ENCODE measurements at places on chromosomes 4 and X.

DNA sequence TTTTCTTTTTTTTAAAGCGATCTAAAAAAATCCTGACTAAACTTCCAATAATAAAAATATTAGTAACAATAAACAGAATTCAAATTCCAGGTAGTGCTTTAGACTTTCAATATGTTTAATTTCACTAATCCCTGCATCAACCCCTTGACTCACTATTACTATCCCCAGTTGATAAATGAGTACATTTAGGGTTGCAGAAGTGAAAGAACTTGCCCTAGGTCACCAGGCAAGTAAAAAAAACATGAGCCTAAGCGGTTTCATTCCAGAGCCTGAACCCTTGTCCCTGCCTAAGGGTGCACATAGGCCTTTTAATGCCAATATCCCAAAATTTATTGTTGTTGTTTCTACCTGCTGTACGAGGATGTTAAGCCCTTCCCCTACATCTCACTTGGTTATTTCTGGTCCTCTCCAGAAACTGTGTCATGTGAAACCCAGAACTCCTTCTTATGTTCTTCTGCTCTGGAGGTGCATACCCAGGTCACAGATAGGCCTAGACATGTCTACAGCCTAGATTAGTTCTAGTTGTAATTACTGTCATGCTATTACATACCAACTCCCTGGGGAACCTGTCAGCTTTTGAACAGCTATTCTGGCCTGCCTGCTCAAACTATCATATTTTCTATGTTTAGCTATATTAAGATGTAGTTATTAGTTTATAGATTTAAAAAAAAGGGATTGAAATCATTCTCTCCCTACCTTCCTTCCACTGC, 244.5 kb upstream of the PITX2 start:
- DNase-seq = no peak

DNA sequence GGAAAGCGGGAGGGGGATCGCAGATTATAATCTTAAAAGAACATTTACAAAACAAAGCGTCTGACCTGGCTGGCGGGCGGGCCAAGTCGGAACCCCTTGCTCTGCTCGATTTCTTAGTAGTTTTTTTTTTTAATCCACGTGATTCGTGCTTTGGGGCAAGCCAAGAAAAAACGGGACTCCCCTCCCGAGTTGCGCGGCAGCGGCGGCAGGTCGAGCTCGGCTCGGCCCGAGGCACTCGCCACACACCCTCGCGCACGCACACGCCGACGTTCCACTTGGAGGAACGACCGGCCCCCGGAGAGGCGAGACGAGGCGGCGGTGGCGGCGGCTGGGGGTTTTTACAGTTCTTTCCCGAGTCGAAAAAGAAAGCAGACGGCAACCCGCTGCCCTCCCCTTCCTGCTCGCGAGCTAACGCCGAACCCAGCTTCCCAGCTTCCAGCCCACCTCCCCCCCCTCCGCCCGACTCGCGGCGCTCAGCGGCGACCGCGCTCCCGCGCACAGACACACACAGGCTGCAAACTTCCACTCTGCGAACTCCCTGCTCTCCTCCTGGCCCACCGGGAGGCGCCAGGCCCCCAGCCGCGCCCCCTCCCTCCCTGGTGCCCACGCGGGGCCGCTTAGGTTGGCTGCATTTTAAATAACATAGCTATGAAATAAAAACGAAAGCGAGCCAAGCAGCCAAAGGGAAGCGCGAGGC, 1.2 kb downstream of the BCOR start:
- peak; percentile 63 for DNase-seq

DNA sequence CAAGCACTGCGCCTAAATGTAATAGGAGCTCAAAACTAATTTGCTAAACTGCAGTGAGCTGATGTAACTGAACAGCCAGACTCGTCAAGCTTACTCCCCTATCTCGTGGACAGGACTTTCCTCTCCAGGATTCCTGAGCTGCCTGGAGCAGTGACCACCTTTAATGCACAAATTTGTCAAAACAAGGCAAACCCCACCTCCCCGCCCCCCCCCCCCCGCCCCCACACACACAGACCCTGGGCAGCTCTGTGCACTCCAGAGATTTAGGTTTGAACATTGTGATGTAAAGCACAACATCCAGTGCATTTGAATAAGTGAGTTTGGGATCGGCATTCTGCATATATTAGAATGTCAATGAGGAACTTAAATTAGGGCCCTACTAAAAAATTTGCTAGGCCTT, 77.7 kb upstream of the DHX15 start:
- no peak for DNase-seq

- no peak for DNase-seq
These were observed 33.1 kb upstream of the CYP4V2 start for GRCh38 chr4:186158021-186158813.

DNA sequence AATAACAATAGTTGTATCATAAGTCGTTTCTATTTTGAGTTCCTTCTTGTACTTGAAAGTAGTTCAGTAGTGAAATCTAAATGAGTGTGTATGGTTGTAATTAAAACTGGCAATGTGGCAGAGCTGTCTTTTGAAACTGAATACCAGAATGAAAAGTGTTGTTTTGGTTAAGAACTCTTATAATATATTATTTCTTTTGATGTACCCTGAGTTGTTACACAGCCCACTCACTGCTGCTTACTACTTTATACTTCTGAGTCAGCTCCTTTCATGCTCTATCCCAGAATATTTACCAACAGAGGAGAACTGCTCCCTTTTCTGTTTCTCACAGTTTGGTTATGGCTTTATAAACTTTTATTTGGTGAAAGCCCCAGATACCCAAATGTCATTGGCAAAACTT, 28.8 kb downstream of the FAM199X start:
- DNase-seq = no peak

DNA sequence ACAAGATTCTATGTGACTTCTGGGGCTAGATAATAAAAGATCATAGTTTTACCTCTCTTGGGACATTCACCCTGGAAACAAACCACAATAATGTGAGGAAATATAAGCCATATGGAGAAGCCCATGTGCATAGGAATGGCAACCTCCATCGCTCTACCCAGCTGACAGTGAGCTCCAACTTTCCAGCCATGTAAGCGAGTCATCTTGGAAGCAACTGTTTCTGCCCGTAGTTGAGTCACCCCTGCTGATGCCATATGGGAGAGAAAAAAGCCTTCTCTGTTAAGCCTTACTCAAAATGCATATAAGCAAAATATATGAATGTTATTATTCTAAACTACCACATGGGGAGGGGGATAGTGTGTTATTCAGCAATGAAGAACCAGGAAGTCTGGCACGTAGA, 31.4 kb upstream of the RELL1 start:
- DNase-seq = peak; percentile 35

GRCh38 chr4:82957045-82957444, 53.6 kb downstream of the LIN54 start:
- DNase-seq = no peak

DNA sequence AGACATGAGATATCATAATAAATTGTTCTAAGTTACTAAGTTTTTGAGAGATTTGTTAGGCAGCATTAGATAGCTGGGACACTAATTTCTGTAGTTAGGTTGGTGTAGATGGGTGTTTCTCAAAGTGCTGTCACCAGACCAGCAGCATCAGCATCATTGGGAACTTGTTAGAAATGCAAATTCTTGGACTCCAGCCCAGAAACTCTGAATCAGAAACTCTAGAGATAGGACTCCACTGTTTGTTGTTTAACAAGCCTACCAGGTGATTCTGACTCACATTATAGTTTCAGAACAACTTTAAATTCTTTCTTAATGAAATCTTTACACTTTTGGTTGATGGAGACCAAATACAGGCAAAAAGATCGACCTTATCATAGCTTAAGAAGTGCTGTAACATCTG, 173.7 kb downstream of the PABPC4L start:
- no peak for DNase-seq

DNA sequence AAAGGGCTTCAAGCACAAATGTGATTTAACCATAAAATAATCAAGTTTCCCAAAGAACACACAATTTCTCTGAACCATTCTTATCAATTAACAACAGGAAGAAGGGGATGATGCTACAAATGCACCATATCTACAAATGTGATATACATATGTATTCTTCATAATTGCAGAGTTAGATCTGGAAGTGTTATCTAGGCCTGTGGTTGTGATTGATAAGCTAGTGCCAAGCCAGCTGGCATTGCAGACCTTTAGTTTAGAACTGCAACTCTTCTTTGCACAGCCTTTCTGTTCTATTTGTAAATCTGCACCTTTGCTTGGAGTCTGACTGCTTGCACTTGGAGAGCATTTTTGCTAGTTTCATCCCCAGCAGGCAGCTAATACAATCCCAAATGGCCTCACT, 145.5 kb upstream of the NPY2R start:
- DNase-seq = no peak

DNA sequence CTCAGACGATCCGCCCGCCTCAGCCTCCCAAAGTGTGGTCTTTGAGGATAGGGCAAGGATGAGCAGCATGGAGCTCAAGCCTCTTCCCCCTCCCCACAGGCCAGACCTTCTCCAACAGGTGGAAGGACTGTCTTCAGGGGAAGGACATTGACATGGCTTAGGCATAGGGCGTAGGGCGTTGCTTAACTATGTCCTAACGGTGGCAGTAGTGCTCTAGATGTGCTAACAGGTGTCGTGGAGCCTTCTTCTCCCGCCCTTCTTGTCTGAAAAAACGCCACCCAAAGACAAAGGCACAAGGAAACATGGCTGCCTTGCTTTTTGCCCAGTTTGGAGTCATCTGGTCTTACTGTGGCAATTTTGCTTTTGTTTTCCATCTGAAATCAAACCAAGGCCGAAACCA, 219.8 kb downstream of the OR13H1 start:
- DNase-seq = peak; percentile 25

DNA sequence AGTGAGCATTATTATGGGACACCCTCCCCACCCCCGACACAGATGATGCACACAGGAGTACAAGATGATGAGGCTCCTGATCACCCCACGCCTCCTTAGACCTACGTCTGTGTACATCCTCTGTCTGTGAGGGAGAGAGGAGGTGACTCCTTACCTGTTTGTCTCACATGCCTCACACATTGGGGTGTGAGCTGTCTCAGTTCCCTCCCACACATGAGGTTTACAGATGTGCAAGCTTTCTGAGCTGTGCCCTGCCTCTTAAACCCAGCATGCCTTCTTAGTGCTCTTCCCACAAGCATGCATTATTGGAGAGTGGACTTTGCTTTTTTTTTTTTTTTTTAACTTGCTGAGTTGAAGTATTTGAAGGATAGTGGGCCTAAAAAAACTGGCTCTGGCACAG, 76.7 kb downstream of the CLCN5 start:
- no peak for DNase-seq

DNA sequence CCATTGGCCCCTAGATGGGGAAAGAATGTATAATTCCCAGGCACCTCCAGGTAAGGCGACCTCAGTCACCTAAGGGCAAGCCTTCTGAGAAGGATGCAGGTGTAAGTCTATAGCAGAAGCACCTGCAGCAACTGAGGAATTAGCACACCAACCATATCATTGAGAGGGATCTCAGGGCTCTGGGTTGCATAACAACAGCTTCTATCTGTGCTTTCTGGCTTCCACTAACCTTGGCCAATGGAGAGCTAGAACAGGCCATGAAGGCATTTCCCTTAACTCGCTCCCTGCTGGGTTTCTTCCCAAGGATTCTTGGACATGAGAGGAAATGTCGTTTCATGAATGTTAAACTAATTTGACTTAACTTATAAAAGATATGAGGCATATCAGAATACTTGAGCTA, 177.8 kb upstream of the GK2 start:
- no peak for DNase-seq

DNA sequence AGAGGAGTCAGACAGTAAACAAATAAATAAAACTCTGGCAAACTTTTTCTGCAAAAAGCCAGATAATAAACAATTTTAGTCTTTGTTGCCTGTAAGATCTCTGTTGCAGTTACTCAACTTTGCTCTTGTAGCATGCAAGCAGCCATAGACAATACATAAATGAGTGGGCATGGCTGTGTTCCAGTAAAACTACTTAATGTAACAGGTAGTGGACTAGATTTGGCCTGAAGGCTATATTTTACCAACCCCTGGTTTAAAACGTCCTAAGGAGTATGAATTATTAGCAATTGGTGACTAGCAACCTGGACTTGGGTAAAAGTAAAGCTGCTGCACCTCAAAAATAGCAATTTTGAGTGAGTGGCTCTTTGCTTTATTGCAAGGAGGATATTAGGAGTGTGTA, 30.9 kb downstream of the SLAIN2 start:
- no peak for DNase-seq

DNA sequence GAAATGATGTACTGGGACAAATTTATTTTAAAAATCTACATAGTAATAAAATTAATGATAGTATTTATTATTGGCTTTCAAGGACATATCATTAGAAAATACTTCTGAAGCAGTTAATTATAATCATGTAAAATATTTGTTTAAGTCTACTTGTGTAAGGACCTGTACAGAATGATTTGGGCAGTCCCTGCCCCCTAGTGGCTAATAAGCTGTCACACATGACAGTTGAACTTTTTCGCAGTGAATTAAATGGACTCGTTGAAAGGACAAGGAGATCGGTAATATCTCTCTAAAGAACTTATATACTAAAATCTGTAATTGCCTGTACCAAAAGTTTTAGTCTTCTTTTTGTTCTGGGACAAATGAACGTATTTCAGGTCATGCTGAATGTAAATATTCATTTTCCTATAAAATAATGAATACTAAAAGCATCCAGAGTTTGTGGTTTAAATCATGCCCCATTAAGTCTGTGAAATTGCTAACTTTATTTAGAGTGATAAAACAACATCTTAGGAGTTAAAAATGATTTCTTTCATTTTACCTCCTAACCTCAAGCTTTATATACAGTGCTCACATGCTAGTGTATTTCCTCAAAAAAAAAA, 13.6 kb downstream of the EXOC1 start:
- peak; percentile 21 for DNase-seq

DNA sequence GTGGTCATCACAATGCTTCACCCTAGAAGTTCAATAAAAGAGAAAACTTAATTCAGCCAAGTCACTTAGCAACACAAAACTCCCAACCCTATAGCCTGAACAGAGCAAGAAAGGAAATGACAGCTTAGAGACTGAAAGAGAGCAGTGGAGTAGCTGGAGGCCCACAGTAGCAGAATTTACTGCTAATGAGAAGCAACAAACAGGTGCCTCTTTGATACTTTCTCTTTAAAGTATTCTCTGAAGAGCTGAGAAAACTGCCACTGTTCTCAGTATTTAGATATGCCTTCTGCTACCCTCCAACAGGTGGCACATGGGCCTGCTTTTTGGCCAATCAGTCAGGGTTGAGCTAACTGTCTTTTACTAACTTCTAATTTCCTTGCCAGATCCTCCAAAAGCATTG, 240.0 kb downstream of the GPC3 start:
- DNase-seq = no peak

GRCh38 chr4:11263208-11263607, 165.5 kb downstream of the HS3ST1 start:
- DNase-seq = no peak
